Amniotic epithelial cell (primary cell): ENCODE measurements at places on chromosomes 3 and 15.

DNA sequence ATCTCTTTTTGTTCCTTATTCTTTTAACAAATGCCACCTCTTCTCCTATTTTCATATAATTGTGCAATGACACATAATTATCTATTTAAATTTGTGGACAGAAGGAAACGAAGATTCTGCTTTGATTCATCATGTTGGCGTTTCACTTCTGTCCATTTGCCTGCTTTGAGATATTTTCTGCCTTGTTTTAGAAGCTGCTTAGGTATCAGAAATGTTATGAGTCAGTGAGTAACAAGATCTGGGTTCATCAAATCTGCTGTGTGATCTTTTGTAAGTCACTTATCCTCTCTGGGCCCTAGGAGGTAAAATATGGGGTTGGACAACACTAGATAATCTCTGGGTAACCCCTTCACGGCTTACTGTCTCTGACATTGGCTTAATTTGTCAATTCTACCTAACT, 7.3 kb upstream of the MINDY4B start:
- DNase-seq, result no peak

DNA sequence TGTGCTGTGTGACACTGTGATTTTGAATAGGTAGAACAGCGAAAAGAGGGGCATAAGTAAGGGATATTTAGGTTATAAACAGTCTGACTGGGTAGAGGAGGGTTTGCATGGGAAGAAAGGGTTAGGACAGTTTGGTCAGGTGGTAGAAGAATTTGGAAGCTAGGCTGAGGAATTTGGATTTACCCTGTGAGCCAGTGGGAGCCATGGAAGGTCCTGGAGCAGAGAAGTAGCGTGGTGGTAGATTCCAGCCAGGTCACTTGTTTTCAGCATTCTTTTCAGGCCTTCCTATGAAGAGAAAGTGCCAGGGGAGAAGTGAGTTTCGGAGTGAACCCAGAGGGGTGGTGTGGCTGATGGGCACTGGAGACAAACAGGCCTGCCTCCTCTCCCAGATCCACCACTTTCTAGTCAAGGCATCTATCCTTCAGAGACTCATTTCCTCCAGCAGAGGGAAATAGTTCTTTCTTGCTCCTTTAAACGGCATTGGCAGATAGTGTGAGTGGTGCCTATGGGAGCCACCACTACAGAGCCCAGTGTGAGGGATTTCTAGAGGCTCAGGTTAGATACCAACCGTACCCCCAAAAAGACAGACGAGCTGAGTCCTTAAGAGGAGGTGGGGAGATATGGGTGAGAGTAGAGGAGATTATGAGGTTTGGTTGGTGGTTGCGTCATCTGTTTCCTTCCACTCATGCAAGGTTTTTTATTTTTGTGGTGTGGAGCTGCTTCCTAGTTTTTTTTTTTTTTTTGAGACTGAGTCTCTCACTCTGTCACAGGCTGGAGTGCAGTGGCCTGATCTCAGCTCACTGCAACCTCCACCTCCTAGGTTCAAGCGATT, 21.2 kb downstream of the PXK start:
- DNase-seq, result peak; percentile 79

DNA sequence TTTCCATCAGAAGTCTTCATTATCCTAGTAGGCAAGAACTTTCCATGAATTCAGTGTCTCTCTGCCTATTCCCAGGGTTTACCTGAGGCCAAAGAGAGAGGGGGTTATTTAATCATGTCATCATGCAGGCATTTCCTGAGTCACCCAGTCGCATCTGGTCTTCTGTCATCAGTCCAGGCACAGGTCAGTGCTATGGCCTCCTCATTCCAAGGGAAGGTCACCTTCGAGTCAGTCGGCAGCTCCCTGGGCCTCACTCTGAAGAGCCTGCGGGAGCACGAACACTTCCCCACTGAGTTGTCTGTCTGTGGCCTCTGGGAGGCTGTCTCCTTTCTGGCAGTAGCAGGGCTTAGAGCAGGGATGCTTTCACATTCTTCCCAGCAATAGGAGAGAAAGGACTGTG, 26.2 kb upstream of the LRTM1 start:
- DNase-seq, result peak; percentile 43

GRCh38 chr3:71859123-71859519, 74.2 kb upstream of the PROK2 start:
- peak; percentile 46 for DNase-seq

- DNase-seq, result no peak
These were observed 155.6 kb upstream of the DPH6 start for GRCh38 chr15:35701402-35702046.

GRCh38 chr3:142088522-142088921, 60.8 kb downstream of the TFDP2 start:
- peak; percentile 44 for DNase-seq

DNA sequence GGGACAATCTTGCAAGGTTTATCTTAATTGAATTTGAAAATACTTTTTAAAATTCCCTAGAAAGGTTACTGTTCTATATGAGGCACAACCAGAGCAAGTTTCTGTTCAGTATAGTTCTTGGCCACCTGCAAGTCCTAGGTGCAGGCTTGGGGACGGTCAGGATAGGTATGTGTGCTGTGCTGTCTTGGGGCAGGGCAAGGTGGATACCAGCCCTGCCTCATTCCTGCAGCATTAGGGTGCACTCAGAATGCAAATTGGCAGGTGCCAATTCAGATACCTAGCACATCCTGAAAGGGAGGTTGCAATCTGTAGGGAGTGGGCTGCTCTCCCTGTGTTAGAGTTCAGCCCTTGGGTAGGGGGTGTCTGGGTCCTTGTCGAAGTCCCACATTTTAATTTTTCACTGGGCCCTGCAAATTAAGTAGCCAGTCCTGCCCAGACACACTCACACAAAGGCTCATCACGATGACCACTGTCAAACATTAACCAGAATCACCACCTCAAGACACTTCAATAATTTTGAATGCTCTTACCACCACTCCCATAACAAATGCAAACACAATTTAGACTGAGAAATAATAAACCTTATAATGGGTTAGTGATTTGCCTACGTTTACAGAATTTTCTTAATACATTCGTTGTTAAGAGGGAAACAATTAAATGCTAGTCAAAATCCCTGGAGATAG, 838.0 kb upstream of the NR2F2 start:
- no peak for DNase-seq

- peak; percentile 15 for DNase-seq
These were observed 70.5 kb upstream of the ATP10A start for GRCh38 chr15:25933456-25934158.

GRCh38 chr15:29857221-29857789, 35.0 kb upstream of the TJP1 start:
- peak; percentile 25 for DNase-seq

GRCh38 chr15:57327985-57328471, 48.3 kb upstream of the CGNL1 start:
- DNase-seq, result peak; percentile 86

- no peak for DNase-seq
These were observed 7.0 kb upstream of the NR2F2 start for GRCh38 chr15:96323319-96324145.

DNA sequence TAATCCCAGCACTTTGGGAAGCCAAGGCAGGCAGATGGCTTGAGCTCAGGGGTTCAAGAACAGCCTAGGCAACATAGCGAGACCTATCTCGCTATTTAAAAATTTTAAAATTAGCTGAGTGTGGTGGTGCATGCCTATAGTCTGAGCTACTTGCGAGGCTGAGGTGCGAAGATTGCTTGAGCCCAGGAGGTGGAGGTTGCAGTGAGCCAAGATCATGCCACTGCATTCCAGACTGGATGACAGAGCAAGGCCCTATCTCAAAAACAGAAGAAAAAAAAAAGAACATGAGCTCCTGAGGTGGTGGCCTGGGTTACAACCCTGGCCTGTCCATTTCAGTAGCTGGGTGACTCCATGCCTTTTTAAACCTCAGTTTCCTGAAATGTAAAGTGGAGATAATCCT, 7.2 kb downstream of the DNASE1L3 start:
- DNase-seq, result no peak

DNA sequence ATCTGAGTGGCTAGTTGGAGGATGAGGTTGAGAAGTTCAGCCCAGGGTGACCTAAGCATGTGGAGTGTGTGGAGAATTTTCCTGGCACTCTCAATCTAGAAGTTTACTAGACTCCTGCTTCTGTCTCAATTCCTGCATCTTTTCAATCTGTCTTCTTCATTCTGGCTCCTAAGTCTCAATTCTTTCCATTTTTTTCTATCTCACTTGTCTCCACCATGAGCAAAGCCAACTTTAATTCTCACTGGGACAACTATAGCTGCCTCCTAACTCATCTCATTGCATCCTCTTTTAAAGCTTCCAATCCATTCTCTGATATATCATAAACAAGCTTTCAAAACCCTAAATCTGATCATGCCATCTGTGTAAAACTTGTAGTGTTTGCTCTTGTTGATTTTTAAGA, 569.3 kb downstream of the NAALADL2 start:
- no peak for DNase-seq

DNA sequence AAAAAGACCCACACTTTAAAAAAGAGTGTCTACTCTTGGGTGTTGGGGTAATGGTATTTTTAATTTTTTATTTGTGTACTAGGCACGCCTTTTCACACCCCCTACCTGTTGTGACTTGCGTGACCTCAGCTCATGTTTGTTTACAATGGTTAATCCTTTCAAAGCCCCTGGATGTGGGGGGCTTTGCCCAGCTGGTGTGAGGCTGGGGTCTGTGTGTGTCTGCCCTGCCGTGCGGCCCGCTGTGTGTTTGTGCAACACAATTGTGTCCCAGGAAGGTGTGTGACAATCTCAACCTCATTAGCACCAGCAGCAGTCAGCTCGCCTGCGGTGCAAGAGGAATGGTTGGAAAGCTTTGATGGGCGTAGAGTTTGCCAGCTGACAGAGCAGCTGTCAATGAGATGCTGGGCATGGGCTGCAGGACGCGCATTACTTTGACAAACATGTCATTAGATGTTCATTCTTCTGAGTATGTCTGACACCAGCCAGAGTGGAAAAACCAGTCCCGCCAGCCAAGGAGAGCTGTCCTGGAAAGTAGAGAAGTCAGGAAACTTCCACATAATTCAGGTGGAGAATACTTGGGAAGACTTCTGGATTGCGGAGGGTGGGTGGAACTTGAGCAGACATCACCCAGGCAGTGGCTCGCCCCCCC, 9.6 kb downstream of the LRRK1 start:
- DNase-seq, result no peak

GRCh38 chr3:64816355-64816754, 128.6 kb upstream of the ADAMTS9 start:
- no peak for DNase-seq

GRCh38 chr3:23390446-23390845, 187.3 kb downstream of the UBE2E2 start:
- no peak for DNase-seq

- peak; percentile 17 for DNase-seq
These were observed 45.8 kb downstream of the ADPGK start for GRCh38 chr15:72737723-72738122.

- DNase-seq, result peak; percentile 82
These were observed 20.5 kb downstream of the BOC start for GRCh38 chr3:113231827-113232253.

GRCh38 chr15:63494408-63494807, 10.0 kb upstream of the USP3 start:
- no peak for DNase-seq

GRCh38 chr3:192929755-192930547, 12.3 kb upstream of the MB21D2 start:
- DNase-seq, result peak; percentile 96

DNA sequence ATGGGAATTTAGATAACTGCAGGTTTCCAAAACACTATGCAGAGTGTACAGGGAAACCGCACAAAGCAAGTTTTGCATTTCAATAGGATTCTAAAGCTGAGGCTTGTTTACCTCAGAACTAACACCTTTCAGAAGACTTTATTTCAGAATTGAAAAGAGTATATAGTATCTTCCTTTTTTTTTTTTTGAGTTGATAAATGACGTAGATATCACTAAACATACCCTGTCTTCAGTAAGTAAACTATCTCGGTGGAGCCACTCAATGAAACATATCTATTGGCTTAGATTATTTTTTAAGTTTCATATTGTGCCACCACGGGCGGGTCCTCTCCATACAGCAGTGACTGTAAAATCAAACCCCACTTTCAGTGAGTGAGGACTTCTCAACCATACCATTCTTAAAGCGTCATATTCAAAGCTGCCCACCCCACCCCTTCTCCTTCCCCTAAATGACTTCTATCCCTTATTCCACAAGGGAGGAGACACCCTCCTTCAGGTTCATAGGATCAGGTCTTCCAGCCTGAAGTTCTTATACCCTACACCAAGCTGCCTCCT, 2.0 kb upstream of the TBL1XR1 start:
- DNase-seq, result no peak

GRCh38 chr3:71583566-71584393, at the start of gene FOXP1:
FOXP1 (minus strand) TSS chr3:71583728; CDS start chr3:71198381, 385,347 bp downstream.
- DNase-seq, result peak; percentile 84

DNA sequence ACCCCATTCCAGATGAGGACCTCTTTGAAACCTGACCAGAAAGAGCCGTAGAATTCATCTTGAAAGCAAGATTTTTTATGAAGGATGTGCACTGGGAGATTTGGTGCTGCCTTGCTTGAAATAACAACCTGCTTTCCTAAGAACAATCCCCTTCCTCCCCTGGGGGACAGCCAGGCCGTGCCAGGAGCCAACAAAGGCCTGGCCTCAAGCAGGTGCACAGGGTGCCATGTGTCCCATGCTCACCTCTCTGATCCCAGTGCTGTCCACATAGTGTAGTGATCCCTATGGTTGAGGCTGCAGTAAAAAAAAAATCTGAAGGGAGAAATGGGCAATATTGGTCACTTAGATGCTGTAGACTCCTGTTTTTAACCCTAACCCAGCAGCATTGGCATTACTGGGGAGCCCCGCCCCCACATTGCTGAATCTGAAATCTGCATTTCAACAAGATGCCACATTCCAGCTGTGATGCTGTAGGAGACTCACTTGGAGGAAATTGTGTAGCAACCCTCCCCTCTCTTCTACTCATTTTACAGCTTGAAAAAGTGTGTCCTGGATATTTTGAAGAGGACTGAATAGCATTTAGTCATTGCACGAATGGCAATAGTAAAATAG, 171.2 kb downstream of the APBA2 start:
- DNase-seq, result no peak

DNA sequence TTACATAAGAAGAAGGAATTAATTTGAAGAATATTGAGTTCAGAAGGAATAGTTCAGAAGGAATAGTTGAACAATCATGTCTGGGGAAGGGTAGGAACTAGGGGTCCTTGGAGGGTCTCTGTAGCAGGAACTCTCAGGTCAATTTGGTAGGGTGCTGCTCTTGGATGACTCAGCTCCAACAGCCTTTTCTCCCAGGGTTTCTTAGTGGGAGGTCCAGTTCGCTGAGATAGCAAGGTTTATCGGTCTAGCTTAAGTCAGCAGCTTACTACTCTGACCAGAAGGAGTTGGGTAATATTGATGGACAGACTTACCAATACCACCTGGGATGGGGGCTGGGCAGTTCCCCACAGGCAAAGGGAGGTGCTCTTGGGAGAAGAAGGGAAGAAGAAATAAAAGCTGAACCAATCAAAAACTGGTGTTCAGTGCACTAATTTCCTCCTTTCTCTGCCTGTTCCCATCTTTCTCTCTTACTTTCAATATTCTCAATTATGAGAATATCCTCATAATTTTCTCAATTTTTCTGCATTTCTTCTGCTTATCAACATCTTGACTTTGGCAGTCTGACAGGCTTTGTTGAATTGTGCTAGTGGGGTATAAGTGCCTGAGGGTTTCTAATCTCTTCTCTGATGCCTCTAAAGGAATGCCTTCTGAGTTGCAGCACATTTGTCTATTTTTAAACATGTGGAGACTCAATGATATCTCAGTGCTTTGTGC, 14.4 kb upstream of the MITF start:
- peak; percentile 97 for DNase-seq

- DNase-seq, result no peak
These were observed 40.7 kb upstream of the LMCD1 start for GRCh38 chr3:8460815-8461456.

- DNase-seq, result no peak
These were observed 525.5 kb upstream of the NAALADL2 start for GRCh38 chr3:174333640-174334039.
